ENCODE measurements at places on chromosomes 11 and 22.

GRCh38 chr22:44671742-44672141 lies 30.3 kb upstream of the PRR5 start:
- DNase-seq: no peak

DNA sequence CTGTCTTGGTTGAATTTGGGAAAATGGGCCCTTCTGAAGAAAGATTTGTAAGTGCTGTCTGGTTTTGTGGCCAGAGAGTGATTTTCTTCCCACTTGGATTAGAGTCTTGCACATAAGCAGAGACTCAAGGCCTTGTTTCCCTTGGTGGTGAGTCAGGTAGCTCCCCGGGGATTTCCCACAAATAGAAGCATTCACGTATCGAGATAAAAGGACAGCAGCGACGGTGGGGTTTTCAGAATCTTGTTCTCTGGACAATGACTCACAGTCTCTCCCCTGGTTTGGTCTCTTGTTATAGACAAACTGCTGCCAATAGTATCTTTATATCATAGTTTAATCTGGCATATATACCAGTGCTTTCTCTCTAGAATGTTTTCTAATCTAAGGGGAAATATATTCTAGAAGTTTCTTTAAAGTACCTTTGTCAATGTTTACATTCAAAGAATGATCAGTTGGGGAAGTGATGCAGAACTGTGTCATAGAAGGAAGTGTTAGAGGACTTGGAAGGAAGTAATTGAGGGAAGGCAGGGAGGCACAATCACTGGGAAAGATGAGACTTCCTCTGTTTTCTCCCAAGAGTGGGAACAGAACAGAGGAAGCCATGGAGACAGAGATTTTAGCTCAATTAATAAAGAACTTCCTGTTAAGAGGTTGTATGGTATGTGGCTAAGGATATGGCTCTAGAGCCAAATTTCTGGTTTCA lies 18.1 kb downstream of the POLA2 start:
- no peak for DNase-seq

GRCh38 chr11:63997801-63998337 lies 11.6 kb downstream of the OTUB1 start:
- no peak for DNase-seq

DNA sequence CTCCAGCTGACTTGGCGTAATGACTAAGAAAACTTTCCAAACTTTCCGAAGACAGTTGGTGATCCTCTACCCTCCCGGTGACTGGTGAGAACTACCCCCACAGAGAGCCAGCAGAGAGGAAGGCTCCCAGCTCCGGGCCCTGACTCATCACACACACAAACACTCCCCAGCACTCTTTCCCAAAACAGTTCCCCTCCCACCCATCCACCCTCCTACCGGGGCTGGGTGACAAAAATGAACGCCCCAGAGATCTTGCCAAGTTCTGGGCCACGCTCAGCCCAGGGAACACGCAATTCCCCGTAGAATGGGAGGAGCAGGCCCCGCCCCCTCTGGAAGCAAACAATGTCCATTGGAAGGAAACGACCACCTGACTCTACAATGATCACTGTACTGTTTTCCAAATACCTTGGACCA lies 21.3 kb upstream of the JAM3 start:
- no peak for DNase-seq

DNA sequence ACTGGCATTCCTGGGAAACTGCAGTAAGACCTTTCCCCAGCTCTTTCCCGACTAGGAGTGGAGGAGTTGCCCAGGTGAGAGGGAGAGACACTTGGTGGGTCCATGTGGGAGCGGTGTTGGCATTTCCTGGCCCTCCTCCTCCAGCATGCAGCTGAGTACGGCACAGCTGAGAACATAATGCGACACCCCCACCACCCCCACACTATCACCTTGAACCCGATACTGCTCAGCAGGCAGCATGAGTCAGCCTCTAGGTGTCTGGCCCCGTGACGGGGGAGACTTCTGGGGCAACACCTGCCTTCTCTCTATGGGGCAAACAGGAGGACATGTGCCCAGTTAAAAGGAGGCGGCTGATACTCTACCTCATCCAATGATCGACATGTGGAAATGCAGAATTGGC lies 64.4 kb downstream of the PKNOX2 start:
- DNase-seq: peak; percentile 62

DNA sequence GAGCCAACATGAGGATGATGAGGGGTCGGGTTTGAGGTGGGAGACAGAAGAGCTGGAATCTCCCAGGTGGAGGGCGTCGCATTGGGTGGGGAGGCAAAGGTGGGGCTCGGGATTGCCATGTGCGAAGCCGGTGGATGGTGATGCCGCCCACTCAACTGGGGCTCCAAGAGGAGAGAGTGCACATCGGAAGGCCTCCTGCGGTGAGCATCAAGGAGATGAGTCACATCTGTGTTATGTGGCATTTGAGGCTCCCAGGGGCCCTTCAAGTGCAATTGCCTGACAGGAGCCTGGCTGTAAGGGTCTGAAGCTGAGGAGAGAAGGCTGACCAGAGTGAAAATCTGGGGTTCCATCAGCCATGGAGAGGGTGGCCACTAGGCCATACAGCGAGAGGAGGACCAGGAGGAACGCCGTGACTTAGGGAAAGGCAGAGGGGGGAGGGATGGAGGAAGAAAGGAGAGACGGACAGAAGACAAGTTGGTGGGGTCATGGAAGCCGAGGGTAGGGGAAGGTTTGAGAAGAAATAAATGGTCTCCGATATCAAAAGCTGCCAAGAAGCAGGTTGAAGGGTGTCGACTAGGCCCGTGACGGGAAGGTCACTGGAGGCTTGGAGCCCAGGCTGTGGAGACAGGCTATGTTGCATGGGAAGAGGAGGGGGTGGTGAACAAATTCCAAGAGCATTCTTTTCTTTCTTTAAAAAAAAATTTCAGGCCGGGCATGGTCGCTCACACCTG lies 21.3 kb downstream of the RASD2 start:
- DNase-seq: peak; percentile 81

GRCh38 chr11:1510928-1511327 lies 24.3 kb upstream of the MOB2 start:
- no peak for DNase-seq

- DNase-seq: no peak
Observed at GRCh38 chr22:44588348-44588747, 90.3 kb upstream of the RTL6 start.

GRCh38 chr22:33519071-33519973 lies 401.0 kb downstream of the LARGE1 start:
- peak; percentile 46 for DNase-seq

- DNase-seq: no peak
Observed at GRCh38 chr22:50317178-50317577, 9.6 kb downstream of the DENND6B start.

DNA sequence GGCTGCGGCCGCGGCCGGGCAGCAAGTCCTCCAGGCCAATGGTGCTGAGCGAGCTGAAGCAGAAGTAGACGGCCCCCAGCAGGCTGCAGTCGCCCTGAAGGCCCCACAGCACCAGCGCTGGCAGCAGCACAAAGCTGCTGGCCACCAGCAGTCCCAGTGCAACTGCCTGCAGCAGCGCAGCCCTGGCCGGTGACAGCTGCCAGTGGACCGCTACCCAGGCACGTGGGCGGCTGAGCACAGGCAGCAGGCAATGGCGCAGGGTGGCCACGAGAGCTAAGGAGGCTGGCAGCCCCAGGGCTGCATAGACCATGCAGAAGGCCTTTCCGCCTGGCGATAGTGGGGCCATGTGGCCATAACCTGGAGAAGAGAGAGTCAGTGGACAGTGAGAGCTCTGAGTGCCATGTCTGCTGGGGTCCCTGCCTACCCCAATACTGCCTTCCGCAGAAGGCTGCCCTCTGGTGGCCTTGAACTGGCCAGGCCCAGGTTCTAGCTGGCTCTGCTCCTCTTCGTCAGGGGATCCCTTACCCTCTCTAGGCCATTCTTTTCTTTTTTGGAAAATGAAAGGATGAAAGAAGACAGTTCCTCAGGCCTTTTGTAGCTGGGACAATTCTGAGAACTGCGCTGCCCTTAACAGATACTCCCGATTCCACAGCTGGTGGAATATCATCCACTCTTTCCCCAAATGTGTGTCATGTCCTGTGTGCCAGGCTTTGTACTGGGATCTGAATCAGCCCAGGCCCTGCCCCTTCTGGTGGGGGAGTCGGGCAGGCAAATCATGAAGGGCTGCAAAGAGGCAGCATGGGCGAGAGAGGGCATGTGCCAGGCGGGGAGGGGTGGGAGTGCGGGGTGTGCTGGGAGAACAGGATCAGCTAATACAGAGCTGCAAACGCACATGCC lies 1.8 kb downstream of the KCNK7 start:
- peak; percentile 72 for DNase-seq
